ENCODE measurements at places on chromosomes 16 and 17. TPM values are rescaled to one million over a fixed set of nuclear protein-coding genes. Genes with fewer than 3 reads are reported as not detected.

DNA sequence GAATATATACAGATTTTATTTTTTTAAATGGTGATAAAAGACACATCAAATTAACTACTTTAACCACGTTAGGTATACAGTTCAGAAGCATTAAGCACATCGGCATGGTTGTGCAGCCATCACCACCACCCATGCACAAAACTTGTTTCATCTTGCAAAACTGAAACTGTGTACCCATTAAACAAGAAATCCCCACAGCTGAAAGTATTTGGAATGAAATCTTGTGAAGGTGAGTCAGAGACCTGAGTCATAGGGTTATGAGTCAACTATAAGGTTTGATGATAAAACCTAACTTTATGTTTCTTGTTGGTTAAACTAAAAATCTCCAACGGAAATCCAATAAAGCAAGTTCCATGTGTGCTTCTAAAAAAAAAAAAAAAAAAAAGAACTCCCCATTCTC is 561.6 kb upstream of the PSMD7 start:
- no peak for DNase-seq
- no peaks in the 10 kb centered on the region for H3K4me1 ChIP-seq
- H3K4me3 ChIP-seq: no peak overlapping the region

KRT17 gene
- total RNA-seq: not detected

DNA sequence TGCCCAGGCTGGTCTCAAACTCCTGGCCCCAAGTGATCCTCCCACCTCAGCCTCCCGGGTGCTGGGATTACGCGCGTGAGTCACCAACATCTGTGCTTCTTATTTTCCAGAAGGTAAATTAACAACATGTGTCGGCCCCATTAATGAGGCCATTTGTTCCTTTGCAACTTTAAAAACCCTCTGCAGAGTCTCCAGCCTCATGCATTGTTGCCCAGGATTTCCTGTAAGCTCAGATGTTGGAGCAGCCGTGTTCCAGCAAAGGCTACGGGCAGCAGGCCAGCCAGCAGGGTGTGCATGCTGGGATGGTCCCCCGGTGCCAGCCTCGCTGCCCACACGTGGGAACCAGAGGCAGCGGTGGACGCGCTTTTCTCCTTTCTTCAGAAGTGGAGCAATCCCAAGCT is 19.1 kb upstream of the HEXD start:
- no peak for DNase-seq
- peaks cover 21% of the 10 kb centered on the region for H3K4me1 ChIP-seq
- peaks cover 18% of the 10 kb centered on the region for H3K36me3 ChIP-seq
- no peak overlapping the region for H3K4me3 ChIP-seq
- H3K27ac ChIP-seq: no peak overlapping the region

- no peaks in the 10 kb centered on the region for H3K27me3 ChIP-seq
- H3K36me3 ChIP-seq: peaks cover 27% of the 10 kb centered on the region
- H3K4me3 ChIP-seq: no peak overlapping the region
- no peak for DNase-seq
- H3K4me1 ChIP-seq: peaks cover 23% of the 10 kb centered on the region
Measured at GRCh38 chr17:45441526-45442310, 9.0 kb upstream of the ARHGAP27 start.

DNA sequence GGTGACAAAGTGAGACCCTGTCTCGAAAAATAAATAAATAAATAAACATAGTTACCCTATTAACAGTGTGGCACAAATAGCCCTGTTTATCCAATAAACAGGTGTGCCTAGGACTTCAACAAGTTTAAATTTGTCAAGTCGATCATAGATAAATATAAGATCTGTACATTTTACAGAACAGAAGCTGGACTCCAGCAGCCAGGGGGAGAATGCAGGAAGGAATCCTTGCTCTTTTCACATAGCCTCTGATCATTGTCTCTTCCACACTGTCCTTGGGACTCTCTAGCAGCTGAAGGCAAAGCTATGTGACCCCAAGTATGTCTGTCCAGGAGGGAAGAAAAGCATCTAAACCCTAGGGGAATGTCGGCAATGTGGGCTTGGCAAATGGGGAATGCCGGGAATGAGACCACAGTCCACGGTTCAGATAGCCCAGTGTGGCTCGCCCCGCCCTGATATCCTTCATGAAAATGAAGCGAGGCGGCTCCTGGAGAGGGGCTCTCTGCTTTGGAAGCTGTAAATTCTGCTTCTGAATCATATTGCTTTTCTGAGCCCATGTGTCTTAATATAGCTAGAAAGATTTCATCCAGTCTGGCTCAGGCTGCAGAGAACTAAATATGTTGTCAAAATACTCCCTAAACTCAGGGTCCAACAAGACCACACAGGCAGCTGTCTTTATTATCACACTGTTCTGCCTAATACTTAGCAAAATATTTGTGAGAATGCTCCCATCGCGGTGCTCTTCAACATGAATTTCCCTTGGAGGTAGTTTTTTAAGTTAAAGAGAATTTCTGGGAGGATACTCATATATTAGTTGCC is 24.9 kb upstream of the GRB2 start:
- H3K4me3 ChIP-seq: no peak overlapping the region
- no peaks in the 10 kb centered on the region for H3K36me3 ChIP-seq
- peaks cover 12% of the 10 kb centered on the region for H3K4me1 ChIP-seq
- DNase-seq: no peak
- H3K27me3 ChIP-seq: no peaks in the 10 kb centered on the region

MPP3 gene
- total RNA-seq: 0.14 TPM

DNA sequence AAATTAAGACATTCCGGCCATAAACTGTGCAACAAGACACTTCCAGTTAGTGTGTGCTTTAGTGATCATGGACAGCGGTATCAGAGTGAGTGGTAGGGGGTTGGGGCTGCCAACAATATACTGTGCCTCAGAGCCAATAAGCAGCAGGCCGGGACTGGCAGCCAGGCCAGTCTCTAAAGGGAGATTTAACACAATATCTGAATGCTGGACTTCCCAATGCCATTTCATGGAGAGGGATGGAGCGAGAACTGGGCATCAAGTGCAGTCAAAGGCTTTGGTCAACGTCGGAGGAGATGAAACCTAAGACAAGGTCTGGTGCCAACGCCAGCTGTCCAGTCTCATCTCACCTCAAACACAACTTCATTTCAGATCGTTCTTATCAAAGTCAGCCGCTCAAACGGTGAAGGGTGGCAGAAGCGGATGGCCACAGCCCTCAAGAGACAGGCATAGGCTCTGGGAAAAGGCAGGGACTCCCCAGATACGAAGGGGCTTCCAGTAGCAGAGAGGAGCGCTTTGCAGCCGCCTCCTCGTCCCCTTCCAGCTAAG is 935 bp downstream of the USP32 start:
- peak overlapping the region; percentile 94 for H3K27ac ChIP-seq
- H3K4me3 ChIP-seq: peak overlapping the region; percentile 97
- peaks cover 2% of the 10 kb centered on the region for H3K36me3 ChIP-seq
- DNase-seq: no peak
- H3K4me1 ChIP-seq: peaks cover 28% of the 10 kb centered on the region
